ENCODE measurements at places on chromosomes 16 and 17.
A peak's percentile ranks its signal among the peaks of the same experiment; 100 is the strongest.

- no peak for DNase-seq
Observed at GRCh38 chr16:30665830-30666190, 7.6 kb downstream of the FBRS start.

GRCh38 chr17:70379945-70380344 lies 210.6 kb downstream of the KCNJ2 start:
- no peak for DNase-seq

DNA sequence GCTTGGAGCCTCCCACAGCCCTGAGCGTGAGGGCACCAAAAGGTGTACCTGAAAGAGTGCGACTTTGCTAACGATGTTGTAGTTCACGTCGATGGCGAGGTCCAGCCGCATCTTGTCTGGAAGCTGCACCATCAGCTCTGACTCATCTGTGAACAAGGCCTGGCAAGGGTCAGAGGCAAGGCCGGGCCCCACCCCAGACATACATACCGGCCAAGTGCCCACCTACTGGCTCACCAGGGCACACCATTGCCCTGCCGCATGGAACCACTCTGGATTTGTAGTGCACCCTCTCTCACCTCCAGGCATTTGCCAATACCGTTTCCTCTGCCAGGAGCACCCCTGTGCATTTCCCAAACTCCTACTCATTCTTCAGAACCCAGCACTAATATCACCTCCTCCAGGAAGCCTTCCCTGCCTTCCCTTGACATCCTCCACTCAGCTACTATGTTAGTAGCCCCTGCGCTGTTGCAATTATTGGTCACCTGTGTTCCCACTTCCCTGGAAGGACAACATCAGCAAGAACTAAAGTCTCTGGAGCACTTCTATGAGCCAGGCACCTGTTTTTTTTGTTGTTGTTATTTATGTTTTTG lies 69.4 kb downstream of the CNGB1 start:
- no peak for DNase-seq

DNA sequence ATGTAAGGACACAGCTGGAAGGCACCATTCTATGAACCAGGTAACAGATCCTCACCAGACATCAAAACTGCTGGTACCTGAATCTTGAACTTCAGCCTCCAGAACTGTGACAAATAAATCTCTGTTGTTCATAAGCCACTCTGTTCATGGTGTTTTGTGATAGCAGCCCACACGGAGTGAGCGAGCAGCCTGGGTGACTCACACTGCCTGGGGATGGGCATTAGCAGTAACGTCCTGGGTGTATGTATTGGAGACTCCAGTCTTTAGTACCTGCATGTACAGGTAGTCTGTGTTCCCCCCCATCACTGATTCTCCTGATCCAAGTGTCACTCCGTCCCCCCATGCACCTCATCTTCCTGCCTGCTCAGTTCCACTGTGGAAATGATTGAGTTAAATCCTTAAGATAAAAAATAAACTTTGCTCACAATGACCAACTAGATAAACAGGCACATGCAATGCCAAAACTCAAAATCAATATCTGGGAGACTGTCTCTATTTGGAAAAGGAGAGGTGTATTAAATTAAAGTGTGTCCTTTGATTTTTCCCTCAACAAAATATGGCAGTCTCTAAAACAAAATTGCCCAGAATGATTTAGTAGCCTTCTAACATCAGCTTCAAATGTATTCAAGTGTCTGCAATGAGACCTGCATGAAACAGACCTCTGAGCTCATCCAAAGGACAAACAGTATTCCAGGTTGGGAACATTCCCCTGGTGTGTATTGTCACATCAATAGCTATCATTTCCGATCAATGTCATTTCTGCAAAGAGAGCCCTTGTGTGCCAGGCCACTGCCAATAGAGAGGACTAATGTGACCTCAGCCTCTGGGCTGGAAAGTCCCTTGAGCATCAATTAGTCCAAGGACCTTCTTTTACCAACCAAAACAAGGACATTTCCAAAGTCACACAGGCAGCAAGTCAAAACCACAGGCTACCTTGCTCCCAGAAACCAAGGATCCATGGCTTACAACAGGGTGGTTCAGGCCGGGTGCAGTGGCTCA lies 12.2 kb upstream of the VAT1L start:
- DNase-seq: no peak

DNA sequence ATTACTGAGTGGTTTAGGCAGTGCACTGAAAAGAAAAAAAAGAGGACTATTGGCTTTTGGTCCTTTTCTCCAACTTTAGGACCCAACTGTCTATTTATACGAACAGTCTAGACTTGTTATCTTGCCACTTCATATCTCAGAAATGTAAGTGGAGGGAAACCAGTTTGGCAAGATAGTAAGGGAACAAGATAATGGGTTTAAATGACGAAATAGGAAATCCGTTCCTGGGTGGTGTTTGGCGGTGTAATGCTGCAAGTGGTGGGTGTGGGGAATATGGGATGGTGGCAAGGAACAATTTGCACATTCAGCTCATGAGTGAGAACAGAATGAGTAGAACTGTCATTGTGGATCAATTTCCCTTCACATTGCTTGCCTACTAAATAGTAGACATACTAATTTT lies 44.7 kb downstream of the GRB7 start:
- DNase-seq: no peak

- DNase-seq: no peak
Observed at GRCh38 chr16:7546948-7547347, 214.3 kb downstream of the RBFOX1 start.

- no peak for DNase-seq
Observed at GRCh38 chr16:6381896-6382295, 950.7 kb upstream of the RBFOX1 start.

DNA sequence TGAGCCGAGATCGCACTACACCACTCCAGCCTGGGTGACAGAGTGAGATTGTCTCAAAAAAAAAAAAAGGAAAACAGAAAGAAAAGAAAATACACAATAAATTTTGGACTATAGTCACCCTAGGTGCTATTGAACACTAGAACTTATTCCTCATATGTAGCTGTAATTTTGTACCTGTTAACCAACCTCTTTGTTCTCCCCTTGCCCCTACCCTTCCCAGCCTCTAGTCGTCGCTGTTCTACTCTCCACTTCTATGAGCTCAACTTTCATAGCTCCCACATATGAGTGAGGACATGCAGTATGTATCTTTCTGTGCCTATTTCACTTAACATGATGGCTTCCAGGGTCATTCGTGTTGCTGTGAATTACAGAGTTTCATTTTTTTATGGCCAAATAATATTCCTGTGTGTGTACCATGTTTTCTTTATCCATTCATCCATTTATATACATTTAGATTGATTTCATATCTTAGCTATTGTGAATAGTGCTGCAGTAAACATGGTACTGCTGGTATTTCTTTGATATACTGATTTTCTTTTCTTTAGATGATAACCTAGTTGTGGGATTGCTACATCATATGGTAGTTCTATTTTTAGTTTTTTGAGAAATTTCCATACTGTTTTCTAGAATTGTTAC lies 28.3 kb downstream of the VPS35L start:
- no peak for DNase-seq

DNA sequence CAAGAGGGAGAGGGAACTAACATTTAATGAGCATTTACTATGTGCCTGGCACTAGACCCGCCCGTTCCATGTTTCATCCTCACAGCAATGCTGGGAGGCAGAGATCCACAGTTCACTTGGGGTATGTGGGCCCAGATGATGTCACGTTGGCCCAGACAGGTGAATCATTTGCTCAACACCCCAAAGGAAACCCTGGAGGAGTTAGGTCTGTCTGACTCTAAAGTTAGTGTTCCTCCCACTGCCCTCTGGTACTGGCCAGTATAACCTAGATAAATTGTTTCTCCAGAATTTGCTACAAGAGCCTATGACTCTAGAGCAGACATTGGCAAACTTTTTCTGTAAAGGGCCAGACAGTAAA lies 164.6 kb downstream of the VPS53 start:
- DNase-seq: no peak

DNA sequence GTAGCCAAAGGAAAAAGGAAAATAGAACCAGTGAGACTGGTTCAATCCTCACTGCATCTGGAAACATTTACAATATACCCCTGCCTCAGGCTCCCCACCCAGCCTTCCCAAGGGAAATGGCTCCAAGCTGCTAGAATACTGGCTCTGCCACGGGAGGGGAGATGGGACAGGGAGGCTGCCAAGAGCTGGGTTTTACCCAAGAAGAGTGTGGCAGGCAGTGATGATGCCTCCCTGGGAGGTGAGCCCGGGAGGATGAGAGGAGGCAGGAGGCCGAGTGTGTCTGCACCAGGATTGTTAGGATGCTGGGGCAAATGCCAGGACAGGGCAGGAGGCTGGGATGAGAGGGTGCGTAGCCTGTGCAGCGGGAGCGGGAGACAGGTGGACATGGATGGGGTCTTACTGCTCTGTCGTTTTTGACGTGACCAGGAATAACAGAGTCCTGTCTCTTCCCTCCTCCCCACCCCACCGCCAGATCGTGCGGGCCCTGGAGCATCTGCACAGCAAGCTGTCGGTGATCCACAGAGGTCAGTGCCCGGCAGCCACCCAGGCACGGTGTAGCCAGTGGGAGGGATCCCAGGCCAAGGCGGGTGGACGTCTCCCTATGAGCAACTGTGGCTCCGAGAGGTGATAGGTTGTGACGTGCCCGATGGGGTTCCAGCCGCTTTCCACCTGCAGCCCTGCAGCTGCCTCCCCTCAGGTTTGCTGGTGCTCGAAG lies 18.4 kb downstream of the MAP2K3 start:
- DNase-seq: no peak

- DNase-seq: no peak
Observed at GRCh38 chr17:72588961-72589360, 468.1 kb downstream of the SOX9 start.

GRCh38 chr16:2720064-2720457 lies at the start of gene PRSS27:
TSS of gene PRSS27 (minus strand) at chr16:2720224. CDS start at chr16:2720160, 64 bp downstream.
- no peak for DNase-seq

- DNase-seq: no peak
Observed at GRCh38 chr17:42101513-42102292, 3.4 kb upstream of the ZNF385C start.

DNA sequence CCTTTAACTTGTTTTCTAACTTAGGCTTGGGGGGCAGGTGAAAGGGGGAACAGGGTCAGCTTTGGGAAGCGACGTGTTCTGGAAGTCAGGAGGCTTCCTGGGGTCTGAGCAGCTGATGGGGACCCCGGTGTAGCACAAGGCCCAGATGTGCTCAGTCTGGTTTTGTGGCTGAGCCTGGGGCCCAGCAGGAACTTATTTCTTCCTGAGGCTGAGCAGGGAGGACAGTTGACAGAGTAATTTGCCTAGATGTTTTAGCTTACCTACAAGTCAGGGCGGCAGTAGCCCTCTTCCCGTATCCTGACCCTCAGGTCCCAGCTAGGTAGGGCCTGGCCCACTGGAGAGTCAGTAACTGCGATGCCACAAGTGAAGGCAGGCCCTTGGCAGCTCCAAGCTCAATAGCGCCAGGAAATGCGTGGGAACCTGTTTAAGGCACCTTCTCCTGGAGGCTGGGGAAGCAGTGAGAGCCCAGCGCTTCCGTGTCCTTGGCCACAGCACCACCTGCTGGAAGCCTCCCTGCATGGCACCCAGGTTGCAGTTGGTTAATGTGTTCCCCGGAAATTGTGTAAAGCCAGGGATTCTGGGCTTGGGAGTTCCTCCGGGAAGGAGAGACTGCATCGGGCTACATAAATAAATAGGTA lies 5.2 kb downstream of the CCR7 start:
- peak; percentile 93 for DNase-seq

GRCh38 chr16:3157229-3158025 lies 22.6 kb downstream of the ZNF213 start:
- DNase-seq: peak; percentile 88

DNA sequence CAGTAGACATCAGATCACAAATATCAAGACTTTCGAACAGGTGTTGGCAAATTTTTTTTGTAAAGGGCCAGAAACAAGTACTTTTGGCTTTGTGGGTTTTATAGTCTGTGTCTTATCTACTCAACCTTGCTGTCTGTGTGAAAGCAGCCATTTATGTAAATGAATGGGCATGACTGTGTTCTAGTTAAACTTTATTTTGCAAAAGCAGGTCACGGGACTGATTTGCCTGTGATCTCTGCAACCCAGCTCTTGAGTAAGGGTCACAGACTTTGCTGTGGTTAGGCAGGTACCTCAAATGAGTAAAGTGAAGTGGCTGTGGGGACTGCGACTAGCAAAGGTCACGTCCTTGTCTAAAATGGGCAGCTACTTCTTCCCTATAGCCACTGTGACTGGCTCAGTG lies 136.5 kb downstream of the FTO start:
- DNase-seq: no peak

DNA sequence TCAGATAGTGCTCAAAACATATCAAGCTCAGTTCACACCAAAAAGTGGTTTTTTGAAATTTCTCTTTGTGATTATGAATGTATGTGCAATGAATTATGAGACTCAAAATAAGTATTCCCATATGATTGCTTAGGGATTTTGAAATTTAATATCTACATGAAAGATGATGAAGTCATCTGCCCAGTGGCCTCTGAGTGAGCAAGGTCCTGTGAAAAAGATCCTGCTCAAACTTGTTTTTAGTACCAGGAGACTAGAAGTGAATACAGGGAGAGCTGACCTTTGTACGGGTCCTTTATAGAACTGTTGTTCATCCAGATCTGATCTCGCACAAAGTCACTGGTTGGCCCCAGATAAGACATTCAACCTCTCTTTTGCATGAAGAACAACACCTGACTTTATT lies 151.9 kb upstream of the MAF start:
- no peak for DNase-seq

DNA sequence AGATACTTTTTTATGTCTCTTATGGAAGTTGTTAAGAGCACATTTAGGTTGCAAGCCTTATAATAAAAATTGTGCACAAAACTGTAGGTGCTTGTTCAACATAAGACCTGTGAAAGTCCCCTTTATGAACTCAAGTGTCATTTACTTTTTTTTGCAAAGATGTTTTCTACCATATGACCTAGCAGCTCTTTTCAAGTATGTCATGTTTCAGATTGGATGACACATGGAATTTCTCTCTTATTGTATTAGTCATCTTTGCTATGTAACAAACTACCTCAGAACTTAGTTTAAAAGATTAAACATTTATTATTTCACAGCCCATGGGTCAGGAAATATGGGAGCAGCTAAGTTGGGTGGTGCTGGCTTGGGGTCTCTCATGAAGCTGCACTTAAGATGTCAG lies 57.9 kb downstream of the PHKB start:
- DNase-seq: no peak

- DNase-seq: no peak
Observed at GRCh38 chr16:55660828-55661227, 5.0 kb downstream of the SLC6A2 start.

GRCh38 chr17:55416470-55417052 lies 5.1 kb downstream of the MMD start:
- DNase-seq: no peak

GRCh38 chr16:29674188-29674587 lies 4.8 kb upstream of the QPRT start:
- peak; percentile 75 for DNase-seq

GRCh38 chr17:31202968-31203367 lies 94.1 kb downstream of the OMG start:
- DNase-seq: no peak

GRCh38 chr17:60900688-60901087 lies 223.0 kb downstream of the BCAS3 start:
- DNase-seq: no peak

All from left forelimb (tissue), 1 donor.